ENCODE measurements at places on chromosomes 6 and 20. TPM values are rescaled to one million over a fixed set of nuclear protein-coding genes. Genes with fewer than 3 reads are reported as not detected.

The TAAR9 gene
- total RNA-seq = not detected

The BEND6 gene
- 7.7 TPM for total RNA-seq

- DNase-seq = no peak
These were observed 43.4 kb downstream of the HLA-C start for GRCh38 chr6:31228476-31228875.

GRCh38 chr20:34891166-34892062 lies 15.0 kb downstream of the ACSS2 start:
- peak; percentile 83 for DNase-seq

DNA sequence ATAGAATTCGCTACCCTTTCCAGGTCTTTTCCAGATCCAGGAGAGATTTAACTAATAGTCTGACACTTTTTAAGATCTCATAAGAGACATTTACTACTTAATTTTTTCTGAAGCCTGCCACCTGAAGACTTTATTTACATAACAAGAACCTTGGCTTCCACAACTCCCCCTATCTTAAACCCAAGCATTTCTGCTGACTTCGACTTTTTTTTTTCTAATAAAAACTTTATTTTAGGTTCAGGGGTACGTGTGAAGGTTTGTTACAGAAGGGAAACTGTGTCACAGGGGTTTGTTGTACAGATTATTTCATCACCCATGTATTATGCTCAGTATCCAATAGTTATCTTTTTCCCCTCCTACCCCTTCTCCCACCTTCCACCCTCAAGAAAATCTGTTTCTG lies 64.9 kb upstream of the OR14J1 start:
- no peak for DNase-seq

GRCh38 chr20:995170-995569 lies 6.9 kb downstream of the RSPO4 start:
- DNase-seq = no peak

DNA sequence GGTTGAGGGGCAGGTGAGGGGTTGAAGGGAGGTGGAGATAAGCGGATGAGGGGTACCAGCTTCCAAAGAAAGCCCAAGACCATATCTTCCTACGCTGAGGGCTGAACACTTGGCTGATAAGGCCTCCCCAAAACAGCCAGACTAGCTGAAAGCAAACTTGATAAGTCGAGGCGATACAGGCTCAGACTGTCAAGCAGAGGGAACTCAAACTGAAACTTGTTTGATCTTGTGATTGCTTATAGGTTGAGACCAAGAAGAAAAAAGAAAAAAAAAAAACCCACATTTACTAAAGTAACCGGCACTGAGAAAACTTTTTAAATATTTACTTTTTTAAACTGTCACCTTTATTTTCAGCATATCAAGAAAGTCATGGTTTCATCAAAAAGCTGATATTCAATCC lies 73.6 kb downstream of the TRERF1 start:
- no peak for DNase-seq

- DNase-seq = no peak
These were observed 42.2 kb downstream of the GFOD1 start for GRCh38 chr6:13445005-13445743.

DNA sequence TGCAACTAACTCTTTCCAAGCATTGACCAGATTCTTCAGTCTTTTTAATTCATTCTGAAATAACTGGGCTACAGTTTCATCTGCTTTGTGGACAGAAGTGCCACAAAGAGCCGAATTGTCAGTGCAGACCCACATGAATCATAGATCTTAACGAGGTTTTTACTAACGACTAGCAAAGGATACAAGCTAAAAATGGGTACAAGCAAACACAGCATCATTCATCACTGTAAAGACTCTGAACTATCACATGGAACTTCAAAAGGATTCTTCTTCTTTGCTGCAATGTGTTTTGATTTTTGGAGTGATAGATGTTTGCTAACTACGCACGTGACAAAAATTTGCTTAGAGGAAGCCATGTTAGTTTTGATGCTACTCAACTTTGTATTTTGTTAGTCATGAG lies 227.1 kb downstream of the ESR1 start:
- DNase-seq = no peak

- no peak for DNase-seq
These were observed 224.9 kb upstream of the SYNCRIP start for GRCh38 chr6:85867595-85867994.

Measured in HT1080 (cell line).